ENCODE measurements at places on chromosomes 2 and 18. TPM values are rescaled to one million over a fixed set of nuclear protein-coding genes. Genes with fewer than 3 reads are reported as not detected.
A peak's percentile ranks its signal among the peaks of the same experiment; 100 is the strongest.

LYPD6B gene
- total RNA-seq, result not detected

MSTN gene
- total RNA-seq, result not detected

IL1RN gene
- not detected for total RNA-seq

CTIF gene
- 18.0 TPM for total RNA-seq

SP100 gene
- 96.4 TPM for total RNA-seq

PTH2R gene
- not detected for total RNA-seq

GRCh38 chr18:5068851-5069250 lies 128.2 kb downstream of the AKAIN1 start:
- DNase-seq, result no peak

GRCh38 chr2:68767031-68767961 lies 32.7 kb downstream of the ARHGAP25 start:
- DNase-seq, result no peak

DNA sequence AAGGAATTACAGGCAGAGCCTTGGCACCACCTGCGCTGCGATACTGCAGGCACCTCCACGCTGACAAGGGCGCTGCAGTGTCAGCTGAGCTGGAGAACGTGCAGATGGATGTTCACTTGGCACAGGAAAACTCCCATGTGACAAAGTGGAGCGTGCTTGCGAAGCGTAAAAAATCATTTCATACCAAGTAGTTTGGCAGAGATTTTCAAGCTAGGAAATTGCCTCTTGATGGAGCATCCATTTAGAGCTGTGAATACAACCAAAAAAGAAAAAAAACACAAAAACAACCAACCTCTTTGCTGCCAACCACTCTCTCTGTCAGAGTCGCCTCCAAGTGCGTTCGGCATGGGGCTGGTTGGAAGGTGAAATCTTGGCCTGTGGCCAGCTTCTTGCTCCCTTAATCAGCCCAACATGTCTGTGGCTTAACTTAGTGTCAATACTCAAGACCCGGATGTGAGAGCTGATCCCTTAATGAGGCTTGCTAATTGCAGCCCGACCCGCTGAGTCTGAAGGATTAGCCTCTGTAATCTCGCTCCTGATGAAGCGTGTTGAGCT lies 38.1 kb downstream of the ACOXL start:
- no peak for DNase-seq

GRCh38 chr2:99420751-99421299 lies 69.0 kb downstream of the REV1 start:
- peak; percentile 54 for DNase-seq

- DNase-seq, result peak; percentile 37
Observed at GRCh38 chr2:174395969-174396630, 570 bp downstream of the SCRN3 start.

DNA sequence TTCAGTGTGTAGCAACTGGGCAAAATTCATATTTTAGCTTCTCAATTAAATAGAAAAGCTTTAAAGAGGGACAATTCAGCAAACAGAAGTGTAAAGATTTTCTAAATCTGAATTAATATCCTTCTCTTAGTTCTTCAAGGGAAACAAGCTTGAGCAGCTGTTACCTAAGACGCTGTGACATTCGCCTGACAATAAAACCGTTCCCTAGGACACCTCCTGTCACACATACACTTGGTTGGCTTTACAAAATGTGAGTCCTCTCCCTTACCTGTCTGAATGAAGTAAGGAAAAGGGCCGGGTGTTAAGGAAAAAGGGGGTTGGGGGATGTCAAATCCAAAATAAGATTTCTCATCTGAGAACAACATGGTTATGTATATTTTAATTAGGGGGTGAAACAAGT lies 2.1 kb downstream of the SERTAD2 start:
- no peak for DNase-seq

DNA sequence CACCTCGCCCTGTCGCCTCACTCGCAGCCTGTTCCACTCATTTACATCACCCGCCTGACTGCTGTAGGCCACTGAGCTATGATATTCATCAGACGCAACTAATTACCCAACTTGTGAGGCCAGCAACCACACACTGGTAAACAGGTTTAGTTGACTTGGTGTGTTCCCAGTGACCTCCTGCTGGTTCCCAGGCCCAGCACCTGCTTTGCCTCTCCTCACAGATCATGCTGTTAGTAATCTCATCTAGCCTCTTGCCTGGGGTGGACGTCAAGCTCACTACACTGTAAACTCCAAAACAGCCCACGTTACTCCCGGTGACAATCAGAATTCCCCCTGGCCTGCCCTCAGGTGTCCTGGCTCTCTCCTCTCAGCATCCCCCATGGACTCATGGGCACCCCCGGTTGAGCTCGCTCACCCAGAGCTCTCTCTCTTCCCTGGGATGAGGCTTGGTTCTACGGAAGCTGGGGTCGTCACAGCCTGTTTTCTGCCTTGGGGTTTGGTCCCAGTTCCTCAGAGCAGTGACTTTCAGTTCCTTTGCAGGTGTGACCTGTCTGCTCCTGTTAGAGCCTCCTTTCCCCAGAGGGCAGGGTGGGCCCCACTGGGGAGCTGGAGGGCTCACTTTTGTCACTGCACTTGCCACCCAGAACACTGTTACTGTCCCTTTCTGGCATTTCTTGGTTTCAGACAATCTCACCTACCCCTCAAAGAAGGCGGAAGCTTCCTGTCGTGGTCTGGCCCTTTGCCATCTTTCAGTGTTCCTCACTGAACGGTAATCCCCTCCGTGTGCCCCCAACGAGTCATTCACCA lies 40.3 kb downstream of the INPP5D start:
- no peak for DNase-seq

DNA sequence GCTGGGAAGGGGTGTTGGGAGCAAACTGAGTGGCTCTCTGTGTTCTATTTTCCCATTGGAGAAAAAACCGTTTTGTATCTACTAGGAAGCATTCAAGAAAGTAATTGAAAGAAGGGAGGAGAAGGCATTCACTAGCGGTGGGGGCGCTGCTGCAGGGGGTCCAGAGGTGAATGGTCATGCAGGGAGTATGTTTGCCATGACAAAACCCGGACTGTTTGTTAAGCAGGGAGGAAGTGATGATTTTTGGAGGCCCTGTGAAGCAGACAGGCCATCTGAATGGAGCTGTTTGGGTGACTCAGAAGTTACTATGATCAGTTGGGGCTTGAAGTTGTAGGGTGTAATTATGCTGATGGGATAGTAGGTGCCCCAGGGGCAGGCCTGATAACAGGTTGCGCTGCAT lies 7.0 kb downstream of the TAF4B start:
- no peak for DNase-seq

- no peak for DNase-seq
Observed at GRCh38 chr2:46239847-46240181, 57.4 kb upstream of the EPAS1 start.

DNA sequence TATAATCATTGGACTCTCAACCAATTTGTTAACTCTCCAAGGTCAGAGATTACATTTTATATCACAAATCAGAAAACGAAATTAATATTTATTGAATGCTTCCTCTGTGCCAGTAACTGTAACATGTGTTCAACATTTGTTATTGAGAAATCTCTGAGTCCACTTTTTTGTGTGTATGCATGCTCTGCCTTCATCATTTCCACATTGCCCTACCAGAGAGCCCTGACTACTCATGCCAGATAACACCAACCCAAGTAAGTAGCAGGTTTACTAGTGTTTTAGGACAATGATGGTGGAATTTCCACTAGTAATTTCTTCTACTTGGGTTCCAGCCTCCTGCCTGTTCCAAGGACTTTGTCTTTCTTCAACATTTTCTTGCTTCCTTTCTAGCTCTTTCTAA lies 14.2 kb upstream of the FAP start:
- DNase-seq, result no peak

DNA sequence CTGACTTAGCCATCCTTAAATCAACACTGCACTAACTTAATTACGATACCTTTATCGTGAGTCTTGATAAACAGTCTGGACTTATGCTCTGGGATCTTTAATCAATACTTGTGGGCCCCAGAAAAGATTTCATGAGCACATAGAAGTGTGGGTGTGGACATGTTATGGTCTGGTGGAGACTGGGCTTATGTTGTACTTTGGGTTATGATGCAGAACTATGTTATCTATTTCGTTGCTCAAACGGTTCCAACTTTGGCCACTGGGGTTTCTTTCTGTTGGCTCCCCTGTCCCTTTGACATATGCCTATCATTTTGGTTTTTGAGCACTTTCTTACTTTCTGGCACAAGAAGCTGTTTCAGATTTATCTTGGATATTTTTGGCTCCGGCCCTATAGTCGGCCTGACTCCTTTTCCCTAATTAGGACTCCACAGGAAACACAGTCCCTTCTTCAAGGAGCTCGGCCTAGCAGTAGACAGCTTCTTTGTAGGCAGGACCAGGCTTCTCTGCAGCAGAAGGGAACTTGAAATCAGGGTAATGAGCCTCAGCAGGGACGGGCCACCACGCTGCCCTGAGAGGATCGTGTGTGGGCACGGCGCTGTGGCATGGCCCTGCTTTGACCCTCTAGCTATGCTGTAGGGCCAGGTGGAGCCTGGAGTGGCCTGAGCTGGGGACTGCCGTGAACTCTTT lies 54.6 kb upstream of the TXNDC2 start:
- DNase-seq, result no peak

DNA sequence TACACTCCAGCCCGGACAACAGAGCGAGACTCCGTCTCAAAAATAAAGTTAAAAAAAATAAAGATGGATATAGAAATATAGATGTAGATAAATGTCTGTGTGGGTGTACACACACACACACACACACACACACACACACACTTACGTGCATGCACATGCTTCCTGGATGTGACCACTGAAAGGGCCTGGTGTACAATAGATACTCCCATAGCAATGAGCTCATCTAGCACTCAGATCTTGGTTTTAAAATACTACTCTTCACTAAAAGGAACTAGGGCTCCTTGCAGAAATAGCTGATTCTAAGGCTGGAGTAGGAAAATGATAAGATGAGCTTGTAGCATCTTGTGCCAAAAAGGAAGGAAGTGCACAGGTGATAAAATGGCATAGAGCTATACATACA lies 39.1 kb downstream of the ROCK2 start:
- DNase-seq, result peak; percentile 17

DNA sequence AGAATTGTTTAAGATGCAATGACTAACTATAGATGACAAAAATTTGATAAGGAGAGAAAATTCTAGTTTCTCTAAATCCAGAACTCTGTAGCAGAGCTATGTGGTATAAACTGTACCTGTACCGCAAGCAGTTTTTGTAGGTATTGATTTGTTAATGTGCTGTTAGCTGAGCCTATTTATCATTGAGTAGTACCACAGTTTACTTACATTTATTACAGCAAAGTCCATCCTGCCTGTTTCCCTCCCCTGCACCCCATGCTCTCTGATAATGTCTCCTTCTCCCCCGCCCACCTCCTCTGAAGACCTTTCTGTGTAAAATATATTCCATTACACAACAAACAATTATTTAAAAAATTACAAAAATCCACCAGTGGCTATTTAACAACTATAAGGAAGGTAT lies 170.6 kb downstream of the RNF152 start:
- DNase-seq, result no peak
